ENCODE measurements at places on chromosomes 12 and 14.

DNA sequence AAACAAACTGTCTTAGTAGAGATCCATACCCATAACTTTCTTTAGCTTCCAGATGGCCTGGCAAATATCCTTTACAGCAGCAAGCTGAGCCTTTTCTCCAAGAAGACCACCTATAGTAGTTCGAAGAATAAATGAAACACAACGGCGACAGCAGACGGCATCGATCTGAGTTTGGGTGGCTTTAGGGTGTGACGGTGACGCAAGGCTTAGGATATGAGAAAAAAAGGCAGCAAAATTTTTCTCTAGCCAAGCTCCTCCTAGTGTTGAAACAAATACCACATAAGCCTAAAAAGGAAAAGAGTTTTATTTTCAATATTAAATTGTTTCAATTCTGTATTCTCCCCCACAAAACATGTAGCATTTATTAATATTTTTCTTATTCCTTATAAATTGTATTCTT, 33.3 kb downstream of the HEATR5A start:
- no peak for DNase-seq

DNA sequence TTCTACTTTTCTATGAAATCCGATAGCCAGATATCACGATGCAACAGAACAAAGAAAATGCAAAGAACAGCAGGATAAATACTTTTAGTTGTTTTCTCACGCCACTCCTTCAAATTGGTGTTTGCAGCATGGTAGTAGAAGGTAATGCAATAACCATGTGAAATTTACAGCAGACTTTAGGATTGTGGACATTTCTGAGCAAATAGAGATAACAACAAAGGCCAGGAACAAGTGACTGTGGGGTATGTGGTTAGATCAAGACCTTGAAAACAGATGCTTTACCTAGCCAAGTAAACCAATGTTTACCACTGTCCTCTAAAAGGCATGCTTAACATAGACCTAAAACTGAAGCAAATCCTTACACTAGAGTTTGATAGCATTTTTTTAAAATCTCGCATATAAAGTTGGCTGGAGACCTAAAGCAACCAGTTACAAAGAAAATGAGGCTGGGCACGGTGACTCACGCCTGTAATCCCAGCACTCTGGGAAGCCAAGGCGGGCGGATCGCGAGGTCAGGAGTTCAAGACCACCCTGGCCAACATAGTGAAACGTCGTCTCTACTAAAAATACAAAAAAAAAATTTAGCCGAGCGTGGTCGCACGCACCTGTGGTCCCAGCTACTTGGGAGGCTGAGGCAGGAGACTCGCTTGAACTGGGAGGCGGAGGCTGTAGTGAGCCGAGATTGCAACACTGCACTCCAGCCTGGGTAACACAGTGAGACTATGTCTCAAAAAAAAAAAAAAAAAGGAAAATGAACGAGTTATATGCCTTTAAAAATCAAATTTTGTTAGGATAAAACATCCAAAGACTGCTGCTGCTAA, 123.2 kb upstream of the FOXN3 start:
- DNase-seq: no peak

DNA sequence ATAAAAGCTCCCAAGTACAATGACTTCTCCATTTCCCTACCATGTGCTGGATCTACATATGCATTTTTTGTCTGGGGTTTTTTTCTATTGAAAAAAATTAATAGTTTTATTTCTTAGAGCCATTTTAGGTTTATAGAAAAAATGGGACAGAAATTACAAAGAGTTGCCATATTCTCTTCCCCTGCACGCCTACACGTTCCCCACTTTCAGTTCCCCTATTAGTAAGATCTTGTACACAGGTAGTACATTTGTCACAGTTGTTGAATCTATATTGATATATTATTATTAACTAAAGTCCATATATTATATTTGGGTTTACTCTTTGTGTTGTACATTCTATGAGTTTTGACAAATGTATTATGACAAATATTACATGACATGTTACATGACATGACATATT, 35.7 kb downstream of the SIX6 start:
- no peak for DNase-seq

DNA sequence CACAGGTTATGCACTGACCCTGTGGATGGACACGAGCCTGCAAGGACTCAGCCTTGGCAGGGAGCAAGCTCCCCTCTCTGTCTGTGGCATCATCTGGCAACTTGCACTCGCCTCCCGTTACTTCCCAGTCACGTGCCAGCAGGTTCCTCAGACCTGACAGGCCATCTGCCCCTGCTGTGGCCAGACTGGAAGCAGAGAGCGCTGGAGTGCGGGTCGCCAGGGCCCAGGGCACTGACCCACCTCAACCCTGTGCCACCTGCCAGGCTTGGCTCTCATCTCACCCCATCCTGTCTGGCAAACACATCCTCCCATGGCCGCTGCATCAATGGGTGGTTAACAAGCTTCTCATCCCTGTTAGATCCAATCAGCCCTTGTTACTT, 28.4 kb downstream of the SLC6A12 start:
- no peak for DNase-seq

DNA sequence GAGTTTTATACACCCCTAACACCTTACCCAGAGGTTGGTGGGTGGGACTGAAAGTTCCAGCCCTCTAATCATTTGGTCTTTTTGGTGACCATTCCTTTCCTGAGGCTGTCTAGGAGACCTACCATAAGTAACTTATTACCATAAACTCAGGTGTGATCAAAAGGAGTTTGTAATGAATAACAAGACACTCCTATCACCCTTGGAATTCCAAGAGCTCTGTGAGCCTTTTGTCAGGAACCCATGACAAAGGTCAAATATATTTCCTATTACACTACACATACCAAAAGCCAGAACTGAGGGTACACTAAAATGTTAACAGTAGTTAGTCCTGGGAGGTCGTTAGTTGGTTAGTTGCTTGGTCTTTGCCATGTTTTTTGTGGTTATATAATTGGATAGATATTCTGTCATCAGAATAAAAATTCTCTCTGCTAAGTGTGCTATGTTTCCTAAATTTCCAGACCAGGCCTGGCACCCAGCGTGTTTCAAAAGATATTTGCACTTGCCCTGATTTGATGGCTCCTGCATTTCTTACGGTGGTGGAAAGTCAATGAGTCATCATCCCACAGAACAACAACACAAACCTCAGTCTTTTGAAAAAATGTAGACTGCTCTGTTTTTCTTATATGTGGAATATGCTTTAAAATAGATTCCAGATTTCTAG, 27.0 kb upstream of the AKAP5 start:
- DNase-seq: no peak
